HuH-7.5 (cell line): ENCODE measurements at places on chromosomes 1 and 21.

DNA sequence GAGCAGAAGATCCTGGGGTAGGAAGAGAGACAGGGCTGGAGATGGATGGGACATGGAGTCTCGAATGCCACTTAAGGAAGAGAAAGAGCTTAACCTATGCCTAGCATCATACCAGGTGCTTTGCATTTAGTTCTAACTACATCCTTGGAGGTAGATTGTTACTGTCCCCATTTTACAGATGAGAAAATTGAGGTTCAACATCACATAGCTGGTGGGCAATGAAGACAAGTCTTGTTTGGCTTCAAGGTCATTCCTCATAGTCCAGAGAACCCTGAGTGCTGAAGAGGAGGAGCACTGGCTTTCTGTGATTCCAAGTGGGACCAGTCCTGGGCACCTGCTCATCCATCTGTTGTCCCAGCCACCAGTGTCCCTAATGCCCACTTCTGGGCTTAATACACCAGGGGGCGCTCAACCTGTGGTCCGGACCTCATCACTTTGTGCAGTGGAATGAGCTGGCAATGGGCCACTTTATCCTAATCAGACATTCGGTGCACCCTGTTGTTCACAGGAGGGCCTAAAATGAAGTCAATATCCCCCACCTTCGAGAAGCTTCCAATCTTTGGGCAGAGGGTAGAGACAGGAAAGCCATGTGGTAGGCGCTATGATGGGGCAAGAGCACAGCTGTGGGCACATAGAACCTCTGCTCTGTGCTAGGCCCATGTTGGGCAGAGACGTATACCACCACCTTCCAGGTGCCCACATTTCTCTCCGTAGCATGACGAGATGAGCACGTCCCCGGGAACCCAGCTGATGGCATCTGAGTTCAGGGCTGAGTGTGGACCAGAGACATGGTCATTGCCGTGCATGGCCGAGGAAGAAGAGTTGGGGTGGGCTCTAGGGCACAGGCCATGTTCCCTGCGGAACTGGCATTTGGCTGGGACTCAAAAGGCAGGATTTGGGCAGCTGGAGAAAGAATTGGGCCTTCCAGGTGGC is 9.2 kb downstream of the RPS6KA1 start:
- peak; percentile 58 for DNase-seq

DNA sequence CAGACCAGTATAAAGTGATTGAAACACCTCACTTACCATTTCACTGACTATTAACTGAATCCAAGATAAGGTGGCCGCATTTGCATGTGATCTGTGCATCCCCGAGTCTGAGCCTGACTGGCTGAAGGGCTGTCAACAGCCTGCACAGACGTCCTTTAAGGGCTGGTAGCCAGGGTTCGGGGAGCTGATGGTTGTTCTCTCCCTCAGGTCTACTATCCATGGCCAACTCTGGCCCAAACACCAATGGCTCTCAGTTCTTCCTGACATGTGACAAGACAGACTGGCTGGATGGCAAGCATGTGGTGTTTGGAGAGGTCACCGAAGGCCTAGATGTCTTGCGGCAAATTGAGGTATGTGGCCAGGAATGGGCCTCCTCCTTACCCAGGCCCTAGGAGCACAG is 14.0 kb downstream of the PPIE start:
- no peak for DNase-seq

DNA sequence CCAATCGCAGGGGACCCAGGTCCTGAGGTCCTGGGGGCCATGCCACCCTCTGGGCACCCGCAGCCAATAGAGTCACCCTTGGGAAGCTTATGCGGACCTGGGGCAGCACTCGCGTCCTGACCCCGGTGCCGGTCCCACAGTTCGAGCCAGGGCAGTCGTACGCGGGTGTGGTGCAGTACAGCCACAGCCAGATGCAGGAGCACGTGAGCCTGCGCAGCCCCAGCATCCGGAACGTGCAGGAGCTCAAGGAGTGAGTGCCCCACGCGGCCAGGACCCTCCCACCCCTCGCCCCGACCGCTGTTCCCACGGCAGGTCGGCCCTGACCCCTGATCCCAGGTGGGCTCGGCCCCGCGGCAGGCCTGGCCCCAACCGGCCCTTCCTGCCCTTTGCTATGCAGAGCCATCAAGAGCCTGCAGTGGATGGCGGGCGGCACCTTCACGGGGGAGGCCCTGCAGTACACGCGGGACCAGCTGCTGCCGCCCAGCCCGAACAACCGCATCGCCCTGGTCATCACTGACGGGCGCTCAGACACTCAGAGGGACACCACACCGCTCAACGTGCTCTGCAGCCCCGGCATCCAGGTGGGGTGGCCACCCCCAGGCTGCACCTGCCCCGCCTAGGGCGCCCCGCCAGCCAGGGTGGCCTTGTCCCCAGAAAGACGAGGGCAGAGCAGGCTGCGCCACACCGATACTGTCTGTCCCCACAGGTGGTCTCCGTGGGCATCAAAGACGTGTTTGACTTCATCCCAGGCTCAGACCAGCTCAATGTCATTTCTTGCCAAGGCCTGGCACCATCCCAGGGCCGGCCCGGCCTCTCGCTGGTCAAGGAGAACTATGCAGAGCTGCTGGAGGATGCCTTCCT is 20.5 kb downstream of the COL6A1 start:
- DNase-seq = no peak

GRCh38 chr1:42313970-42314369 is 21.1 kb downstream of the FOXJ3 start:
- no peak for DNase-seq

DNA sequence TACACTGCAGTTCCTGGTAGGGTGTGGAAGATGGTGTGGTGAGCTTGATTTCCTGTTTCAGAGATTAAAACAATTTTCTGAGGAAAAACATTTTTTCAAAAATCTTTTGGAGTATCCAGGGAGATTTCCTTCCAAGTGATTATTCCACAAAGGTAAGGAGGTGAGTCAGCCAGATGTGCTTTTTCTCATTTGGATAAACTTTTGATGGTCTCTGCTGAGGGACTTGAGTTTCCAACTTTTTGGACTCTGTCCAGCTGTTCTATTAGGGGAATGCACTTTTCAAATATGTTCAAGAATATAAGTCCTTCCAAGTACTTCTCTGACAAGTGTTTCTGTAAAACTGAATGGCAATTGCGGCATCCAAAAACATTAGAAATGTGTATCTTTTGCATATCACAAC is 628.8 kb upstream of the ADAMTS5 start:
- DNase-seq = no peak

DNA sequence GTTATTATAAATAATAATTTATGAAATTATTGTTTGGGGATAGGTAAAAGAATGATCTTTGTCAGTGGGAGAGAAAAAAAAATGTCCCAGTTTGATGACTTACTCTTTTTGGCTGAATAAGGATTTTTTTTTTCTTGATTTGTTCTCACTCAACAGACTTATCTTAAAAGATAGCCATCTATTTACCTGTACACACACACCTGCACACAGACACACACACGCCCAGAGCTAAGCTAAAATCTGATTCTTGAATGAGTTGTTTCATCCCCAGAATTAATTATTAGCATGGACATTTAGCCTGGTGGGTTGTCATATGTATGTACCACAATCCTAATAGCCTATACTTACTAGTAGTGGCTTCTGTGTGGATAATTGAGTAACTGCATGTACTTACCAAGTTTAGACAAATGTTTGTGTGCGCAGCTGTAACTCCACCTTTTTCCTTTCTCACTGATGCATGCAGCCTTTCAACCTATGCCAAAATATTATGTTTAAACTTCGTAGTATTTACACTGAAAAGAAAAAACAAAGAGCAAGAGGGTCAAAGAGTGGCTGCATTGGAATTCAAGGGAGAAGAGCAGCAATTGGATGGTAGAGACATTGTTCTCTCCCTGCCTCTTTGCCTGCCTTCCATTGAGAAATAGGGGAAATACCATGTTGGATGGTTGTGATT is 174.3 kb downstream of the ADGRL2 start:
- DNase-seq = no peak
